Stimulated activated CD4-positive, alpha-beta T cell treated with anti-CD3 and anti-CD28 coated beads, Interleukin-1b, Interleukin-23, amount 100 ng/mL, for 4 hours (primary cell): ENCODE measurements at places on chromosomes 6 and 20.

DNA sequence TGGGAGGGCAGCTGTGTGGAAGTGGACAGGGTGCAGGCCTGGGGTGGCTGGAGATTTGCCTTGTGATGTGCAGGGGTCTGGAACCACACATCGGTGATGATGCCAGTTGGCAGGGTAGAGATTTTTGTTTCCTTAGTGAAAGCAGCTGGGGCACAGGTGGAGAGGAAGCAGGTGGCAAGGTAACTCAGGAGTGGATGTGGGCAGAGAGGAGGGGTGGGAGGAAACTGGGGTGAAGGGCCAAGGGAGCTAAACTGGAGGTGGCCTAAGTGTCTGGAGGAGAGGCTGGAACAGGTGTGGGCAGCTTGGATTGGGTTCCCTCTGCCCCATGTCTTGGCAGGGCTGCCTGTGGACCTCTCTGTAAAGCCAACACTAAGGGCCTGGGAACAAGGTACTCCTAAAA lies 4.7 kb upstream of the SCUBE3 start:
- DNase-seq, result no peak

DNA sequence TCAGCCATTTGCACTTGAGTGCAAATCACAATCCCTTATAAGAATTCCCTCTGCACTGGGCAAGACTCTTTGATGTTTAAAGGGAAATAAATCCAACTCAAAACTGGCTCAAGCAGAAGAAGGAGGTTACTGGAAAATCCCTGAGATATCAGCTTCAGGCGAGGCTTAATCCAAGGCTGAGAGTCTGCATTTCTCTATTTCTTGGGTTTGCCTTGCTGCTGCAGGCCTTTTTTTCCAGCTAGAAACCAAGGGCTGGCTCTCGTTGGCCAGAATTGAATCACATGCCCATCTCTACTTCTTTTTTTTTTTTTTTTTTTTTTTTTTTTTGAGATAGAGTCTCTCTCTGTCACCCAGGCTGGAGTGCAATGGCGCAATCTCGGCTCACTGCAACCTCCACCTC lies 11.7 kb downstream of the HCK start:
- DNase-seq, result no peak

GRCh38 chr20:44851545-44851944 lies 34.0 kb upstream of the YWHAB start:
- DNase-seq, result no peak

GRCh38 chr20:2817891-2818595 lies 1.9 kb downstream of the TMEM239 start:
- DNase-seq, result no peak

GRCh38 chr20:24694157-24694726 lies 224.8 kb downstream of the SYNDIG1 start:
- no peak for DNase-seq

- DNase-seq, result no peak
These were observed 159.3 kb upstream of the MARCKS start for GRCh38 chr6:113697632-113698410.

- DNase-seq, result no peak
These were observed 157.4 kb upstream of the PDE10A start for GRCh38 chr6:165820407-165820806.

GRCh38 chr6:30283761-30284160 lies 43.0 kb upstream of the TRIM39 start:
- no peak for DNase-seq

GRCh38 chr6:12525276-12525675 lies 191.3 kb upstream of the PHACTR1 start:
- DNase-seq, result no peak

DNA sequence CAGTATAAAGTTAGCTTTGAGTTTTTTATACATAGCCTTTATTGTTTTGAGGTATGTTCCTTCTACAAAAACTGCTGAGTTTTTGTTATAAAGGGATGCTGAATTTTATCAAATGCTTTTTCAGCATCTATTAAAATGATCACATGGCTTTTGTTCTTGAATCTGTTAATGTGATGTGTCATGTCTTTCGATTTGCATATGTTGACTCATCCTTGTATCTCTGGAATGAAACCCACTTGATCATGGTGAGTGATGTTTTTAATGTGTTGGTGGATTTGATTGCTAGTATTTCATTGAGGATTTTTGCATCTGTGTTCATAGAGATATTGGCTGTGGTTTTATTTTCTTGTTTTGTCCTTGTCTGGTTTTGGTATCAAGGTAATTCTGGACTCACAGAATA lies 24.7 kb upstream of the BLCAP start:
- DNase-seq, result no peak

DNA sequence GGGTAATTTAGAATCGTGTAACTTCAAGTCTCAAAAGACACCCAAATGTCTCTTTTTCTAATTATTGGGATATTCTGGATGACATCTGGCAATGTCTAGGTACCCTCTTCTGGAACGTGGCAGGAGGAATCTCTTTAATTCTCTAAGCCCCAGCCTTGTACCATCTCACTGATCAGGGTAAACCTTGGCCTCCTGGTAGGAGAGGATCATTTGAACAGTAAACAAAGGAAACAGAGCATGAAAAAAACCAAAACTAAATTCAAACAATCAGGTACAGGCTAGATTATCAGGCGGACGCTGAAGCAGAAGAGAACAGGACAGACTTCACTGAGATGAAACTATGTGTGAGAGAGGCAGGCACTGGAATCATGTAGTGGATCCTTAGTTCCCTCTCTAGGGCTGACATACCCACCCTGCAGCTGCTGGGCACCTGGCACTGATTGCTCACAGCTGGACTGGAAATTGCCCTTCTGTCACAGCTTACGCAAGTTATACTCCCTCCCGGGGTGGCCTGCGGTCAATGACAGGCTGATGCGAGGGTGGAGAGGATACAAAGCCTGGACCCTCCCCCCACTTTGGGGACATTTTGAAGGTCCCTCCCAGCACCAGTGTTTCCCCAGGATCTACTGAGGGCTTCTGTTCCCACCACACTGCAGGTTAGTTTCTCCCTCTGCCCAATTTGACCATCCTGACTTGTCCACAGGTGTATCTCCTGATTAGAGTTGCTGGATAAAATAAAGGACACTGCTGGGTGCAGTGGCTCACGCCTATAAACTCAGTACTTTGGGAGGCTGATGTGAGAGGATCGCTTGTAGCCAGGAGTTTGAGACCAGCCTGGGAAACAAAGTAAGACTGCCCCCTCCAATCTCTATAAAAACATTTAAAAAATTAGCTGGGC lies 20.6 kb upstream of the ZBTB24 start:
- DNase-seq, result no peak

DNA sequence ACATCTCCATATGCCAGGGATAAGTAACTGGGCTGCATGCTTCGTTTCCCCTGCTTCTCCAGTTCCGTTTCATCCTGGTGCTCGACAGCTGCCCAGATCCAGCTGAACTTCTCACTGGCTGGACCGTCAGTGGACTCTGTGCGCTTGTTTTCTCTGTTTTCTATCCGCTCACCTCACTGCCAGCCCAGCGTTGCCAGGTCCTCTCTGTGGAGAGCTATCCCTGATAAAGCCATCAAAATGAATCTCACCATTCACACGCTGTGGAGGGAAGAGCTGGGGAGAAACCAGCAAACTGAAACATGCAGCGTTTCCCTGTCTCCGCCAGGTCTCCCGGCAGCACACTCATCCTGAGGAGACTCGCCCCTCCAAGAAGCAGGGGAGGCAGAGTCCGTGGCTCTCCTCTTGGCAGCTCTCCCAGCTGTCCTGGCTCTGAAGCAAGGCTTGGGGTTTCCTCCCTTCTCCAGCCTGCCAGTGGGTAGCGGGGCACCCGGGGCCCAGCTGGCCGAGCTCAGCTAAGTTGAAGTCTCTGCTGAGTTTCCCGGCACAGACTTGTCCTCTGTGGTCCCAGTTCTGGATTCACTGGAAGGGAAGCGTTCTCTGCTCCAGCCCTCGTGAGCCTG lies 160.9 kb downstream of the DTNBP1 start:
- no peak for DNase-seq

- no peak for DNase-seq
These were observed 1.1 kb downstream of the SYNJ2 start for GRCh38 chr6:157982563-157983405.

- DNase-seq, result no peak
These were observed 6.7 kb downstream of the RGS19 start for GRCh38 chr20:64072498-64073063.

DNA sequence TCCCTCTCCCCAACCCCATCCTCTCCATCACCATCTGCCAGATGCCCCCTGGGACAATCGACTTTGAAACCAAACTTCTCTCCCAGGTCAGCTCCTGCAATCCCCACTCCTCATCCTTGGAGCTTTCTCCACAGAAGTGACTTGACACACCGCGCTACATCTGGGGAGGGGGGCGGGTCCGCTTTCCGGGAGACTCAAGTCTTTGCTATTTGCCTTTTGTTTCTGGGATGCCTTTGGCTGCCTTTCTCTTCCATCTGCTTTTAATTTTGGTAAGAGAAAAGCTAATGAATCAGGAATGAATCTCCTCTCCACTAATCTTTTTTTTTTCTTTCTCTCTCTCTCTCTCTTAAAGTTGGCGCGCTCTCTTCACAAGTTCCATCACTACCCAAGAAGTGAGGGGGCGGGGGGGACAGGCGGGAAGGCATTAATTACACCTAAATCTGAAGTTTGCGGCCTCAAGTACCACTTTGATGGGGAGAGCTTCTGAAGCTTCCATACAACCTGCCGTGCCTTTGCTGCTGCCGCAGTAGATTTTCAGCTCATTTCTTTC lies 664 bp upstream of the TPBG start:
- DNase-seq, result no peak
